ENCODE measurements at places on chromosomes 6 and 20. TPM values are rescaled to one million over a fixed set of nuclear protein-coding genes. Genes with fewer than 3 reads are reported as not detected.

Gene UNC5CL
- 53.7 TPM for total RNA-seq

Gene ABHD16B
- total RNA-seq, result not detected

DNA sequence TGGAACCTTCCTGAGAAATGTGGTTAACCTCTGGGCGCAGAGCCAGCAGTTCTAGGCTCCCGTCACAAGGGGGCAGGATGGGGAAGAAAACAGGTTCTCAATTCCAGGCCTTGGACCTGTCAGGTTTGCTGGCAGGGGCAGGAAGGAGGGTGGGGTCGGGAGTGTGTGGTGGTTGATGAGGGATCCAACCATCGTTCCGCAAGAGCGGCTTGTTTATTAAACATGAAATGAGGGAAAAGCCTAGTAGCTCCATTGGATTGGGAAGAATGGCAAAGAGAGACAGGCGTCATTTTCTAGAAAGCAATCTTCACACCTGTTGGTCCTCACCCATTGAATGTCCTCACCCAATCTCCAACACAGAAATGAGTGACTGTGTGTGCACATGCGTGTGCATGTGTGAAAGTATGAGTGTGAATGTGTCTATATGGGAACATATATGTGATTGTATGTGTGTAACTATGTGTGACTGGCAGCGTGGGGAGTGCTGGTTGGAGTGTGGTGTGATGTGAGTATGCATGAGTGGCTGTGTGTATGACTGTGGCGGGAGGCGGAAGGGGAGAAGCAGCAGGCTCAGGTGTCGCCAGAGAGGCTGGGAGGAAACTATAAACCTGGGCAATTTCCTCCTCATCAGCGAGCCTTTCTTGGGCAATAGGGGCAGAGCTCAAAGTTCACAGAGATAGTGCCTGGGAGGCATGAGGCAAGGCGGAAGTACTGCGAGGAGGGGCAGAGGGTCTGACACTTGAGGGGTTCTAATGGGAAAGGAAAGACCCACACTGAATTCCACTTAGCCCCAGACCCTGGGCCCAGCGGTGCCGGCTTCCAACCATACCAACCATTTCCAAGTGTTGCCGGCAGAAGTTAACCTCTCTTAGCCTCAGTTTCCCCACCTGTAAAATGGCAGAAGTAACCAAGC lies 29.6 kb downstream of the SRSF3 start:
- H3K4me3 ChIP-seq, result no peak overlapping the region
- H3K27ac ChIP-seq, result no peak overlapping the region
- peak; percentile 90 for DNase-seq

- H3K27ac ChIP-seq, result no peak overlapping the region
- no peaks in the 10 kb centered on the region for H3K4me1 ChIP-seq
- no peak for DNase-seq
- H3K36me3 ChIP-seq, result no peaks in the 10 kb centered on the region
- no peak overlapping the region for H3K4me3 ChIP-seq
- H3K27me3 ChIP-seq, result no peaks in the 10 kb centered on the region
Observed at GRCh38 chr20:2005359-2005758, 11.5 kb upstream of the PDYN start.

DNA sequence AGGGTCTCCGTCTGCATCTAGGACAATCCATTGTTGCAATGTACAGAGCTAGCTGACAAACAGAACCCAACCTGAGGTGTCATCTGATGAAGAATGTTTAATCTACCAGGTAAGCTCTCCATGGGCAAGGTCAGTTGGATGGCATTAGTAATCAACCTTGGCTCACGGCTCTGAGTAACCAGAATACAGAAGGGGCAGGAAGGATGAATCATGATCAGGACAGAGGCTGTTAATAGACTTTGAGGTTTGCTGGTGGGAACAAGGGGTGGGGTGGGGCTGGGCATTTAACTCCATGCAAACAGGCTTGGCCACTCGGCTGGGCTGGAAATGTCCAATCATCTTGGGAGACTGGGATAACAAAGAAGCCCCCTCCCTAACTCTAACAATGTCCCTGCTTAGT lies 77.1 kb upstream of the MRPS10 start:
- H3K4me1 ChIP-seq, result no peaks in the 10 kb centered on the region
- no peak overlapping the region for H3K4me3 ChIP-seq
- H3K27ac ChIP-seq, result no peak overlapping the region
- no peak for DNase-seq

DNA sequence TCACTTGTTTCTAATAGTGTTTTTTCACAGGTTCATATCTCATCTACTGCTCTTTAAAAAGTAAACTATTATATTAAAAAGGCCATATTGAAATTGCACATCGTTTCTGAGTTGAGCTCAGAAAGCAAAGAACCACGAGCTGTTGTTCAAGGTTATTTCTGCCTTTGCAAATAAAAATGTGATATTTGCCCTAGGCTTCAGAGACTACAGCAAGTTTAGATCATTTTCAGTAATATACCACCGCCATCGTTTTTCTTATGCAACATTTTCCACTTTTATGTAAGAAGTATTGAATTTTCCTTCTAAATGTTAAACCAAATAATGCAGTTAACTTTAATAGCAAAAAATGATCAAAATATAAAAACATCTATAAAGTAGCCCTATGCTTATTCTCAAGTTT lies 71.1 kb downstream of the DST start:
- H3K27ac ChIP-seq, result no peak overlapping the region
- no peak for DNase-seq
- H3K27me3 ChIP-seq, result no peaks in the 10 kb centered on the region
- no peak overlapping the region for H3K4me3 ChIP-seq
- no peaks in the 10 kb centered on the region for H3K36me3 ChIP-seq
- H3K4me1 ChIP-seq, result no peaks in the 10 kb centered on the region

DNA sequence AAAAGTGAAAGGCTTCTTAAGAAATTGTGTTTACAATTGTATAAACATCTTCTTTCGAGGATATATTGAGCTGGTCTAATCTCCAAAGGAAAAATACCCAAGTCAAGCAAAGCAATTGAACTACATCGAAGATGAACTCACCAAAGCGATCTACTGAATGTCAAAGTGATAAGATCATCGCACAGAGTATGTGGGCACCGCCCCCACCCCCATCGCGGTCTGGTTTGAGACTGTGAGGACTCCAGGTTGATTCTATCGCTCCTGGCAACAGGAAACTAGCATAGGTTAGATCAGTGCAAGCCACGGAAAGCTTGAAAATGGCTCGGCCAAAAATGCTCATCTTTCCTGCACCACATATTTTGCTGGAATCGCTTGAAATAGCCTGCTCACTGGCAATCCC lies 133.2 kb upstream of the RPS6KA2 start:
- H3K27ac ChIP-seq, result no peak overlapping the region
- no peaks in the 10 kb centered on the region for H3K36me3 ChIP-seq
- no peak for DNase-seq
- no peak overlapping the region for H3K4me3 ChIP-seq
- peaks cover 6% of the 10 kb centered on the region for H3K4me1 ChIP-seq
- H3K27me3 ChIP-seq, result peaks cover 2% of the 10 kb centered on the region

DNA sequence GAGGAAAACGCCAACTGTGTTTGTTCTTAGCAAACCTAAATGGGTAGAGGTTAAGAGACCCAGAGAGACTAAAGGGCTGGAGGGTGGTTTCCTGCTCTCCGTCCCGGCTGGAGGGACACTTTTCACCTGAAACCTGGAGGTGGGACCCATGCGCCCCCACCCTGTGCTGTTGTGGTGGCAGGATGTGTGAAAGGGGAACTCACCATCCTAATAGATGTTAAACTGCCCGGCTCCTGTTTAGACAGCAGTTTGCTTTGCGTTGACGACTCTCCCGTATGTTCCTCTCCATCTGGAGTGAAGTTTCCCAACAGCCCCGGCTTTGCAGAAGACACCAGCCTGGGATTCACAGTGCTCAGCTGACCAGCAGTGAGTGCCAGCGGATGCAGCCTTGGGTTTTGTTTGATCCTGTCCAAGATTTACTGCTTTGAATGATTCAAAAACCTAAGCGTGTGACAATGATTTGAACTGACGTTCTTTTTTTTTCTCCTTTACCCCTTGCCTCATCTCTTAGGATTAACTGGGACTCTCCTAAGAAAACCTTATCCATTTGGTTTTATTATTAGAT lies 66.0 kb downstream of the CDH4 start:
- DNase-seq, result no peak
- H3K27ac ChIP-seq, result no peak overlapping the region
- H3K4me3 ChIP-seq, result no peak overlapping the region
- H3K27me3 ChIP-seq, result peaks cover 3% of the 10 kb centered on the region

Data from kidney (tissue), 22 donors.